GM06990 (cell line): ENCODE measurements at places on chromosomes 1 and 21.

DNA sequence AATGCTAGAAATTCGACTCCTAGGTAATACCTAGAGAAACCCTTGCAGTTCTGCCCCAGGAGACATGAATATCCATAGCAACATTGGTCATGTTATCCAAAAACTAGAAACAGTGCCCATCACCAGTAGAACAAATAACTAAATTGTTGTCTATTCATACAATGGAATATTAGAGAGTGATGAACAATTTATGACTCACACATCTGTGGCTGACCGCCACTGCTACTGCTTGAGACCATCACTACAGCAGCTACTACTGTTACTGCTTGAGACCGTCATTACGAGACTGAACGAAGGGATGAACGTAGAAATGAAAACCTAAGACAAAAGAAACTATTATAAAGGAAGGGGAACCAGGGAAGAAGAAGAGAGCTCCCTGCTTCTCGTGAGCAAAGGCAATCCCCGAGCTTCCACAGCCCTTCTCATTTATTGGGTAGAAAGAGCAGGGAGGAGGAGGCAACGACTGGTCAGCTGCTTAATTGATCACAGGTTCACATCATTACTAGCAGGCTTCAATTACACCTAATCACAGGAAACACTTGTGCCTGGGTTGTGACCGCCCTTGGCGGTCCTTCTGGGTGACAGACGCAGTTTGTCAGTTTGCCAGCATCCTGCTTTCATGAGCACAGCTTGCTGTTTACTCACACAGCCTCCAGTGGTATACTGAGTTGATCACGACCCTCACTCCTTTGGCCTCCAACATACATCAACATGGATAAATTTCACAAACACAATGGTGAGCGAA is 14.1 kb upstream of the PADI4 start:
- DNase-seq = no peak

DNA sequence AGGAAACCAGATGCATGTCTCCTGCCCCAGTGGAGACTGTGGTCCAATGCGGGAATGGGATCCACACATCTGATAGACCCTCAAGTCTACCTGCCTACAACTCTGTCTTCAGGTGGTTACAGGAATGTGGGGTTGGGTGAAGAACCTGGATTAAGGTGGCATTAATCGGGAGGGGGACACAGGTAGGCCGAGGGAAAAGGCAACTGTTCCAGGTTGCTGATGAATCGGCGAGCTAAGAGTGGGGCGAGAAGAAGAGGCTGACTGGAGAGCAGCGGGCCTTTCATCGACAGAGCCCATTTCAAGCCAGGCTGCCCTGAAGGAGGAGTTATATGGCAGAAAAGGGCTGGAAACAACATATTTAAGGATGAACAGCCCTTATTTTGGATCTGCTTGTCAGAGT is 836 bp downstream of the CD2 start:
- DNase-seq = no peak

- no peak for DNase-seq
These were observed 30.2 kb downstream of the RABGAP1L start for GRCh38 chr1:174189428-174190062.

DNA sequence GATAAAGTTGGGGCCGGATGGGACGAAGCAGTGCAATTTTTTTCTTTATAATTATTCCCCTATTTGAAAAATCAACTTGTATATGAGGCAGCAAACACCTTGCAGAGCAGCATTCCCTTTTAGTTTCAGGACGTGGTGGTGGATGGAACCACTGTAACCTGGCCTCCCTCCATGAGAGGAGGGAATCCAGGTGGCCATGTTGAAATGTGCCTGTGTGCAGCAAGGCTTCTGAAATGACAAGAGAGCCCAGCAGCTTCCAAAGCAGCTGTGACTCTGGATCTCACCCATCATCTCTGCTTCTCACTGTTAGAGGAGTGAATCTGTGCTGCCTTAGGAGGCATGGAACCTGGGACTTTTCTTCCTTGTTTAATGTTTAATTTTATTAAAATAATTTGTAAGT is 42.3 kb downstream of the NFIA start:
- no peak for DNase-seq

GRCh38 chr1:235885655-235886262 is 19.1 kb upstream of the LYST start:
- no peak for DNase-seq

DNA sequence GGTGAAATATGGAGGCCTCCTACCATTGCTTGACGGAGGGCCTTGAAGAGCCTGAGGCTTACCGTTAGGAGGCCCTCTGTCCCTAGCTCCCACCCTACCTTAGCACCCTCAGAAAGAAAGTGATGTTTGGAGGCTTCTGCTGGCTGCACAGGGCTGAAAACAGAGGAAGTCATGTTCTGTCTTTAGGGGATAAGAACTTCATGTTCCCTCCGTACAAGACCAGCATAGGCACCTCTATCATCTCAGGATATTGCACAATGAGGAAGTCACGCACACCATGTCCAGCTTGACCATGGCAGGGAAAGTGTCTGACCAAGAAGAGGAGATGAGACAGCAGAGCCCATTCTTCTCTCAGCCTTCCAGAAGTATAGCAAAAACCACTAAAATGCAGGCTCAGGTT is 13.8 kb downstream of the ADORA3 start:
- no peak for DNase-seq

DNA sequence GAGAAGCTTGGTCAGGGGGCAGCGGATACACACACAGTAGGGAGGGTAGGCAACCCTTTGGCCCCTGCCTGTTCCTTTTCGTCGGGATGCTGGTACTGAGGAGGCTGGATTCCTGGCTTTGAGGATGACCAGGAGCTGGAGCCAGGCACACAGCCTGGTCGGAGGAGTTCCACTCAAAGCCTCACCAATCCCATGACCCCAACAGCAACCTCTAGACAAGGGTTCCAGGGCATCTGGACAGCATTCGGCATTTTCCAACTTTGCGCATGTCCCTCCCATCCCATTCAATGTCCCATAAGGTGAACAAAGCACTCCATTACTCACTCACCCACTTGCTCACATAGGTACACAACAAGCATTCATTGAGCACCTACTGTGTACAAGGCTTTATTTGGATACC is 42.6 kb upstream of the HMGB4 start:
- DNase-seq = no peak

DNA sequence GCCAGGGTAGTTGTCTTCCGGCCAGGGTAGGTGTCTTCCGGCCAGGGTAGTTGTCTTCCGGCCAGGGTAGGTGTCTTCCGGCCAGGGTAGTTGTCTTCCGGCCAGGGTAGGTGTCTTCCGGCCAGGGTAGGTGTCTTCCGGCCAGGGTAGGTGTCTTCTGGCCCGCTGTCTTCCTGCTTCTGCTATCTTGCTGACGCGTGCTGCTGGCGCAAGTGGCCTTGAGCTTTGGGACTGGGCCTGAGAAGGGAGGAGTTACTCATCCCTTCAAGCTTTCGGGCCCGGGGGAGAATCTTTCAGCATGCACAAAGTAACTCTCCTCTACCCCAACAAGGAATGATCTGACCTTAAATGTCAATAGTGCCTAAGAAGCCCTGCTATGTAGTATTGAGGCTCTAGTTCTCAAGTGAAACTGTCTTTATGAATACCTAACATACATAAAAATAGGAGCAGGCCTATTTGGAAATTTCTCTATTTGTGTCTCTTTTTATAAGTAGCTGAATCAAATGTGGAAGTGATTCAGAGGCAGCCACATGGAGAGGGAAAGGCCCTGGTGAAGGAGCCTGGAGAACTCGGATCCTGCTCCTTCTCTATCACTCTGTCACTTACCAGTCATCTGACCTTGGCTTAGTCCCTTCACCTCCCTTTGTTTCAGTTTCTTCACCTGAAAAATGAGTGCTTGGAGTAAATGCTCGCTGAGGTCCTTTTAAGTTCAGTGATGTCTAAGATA is 65.6 kb downstream of the RGL1 start:
- no peak for DNase-seq

- no peak for DNase-seq
These were observed 49.0 kb upstream of the ACTRT2 start for GRCh38 chr1:2972011-2972878.

DNA sequence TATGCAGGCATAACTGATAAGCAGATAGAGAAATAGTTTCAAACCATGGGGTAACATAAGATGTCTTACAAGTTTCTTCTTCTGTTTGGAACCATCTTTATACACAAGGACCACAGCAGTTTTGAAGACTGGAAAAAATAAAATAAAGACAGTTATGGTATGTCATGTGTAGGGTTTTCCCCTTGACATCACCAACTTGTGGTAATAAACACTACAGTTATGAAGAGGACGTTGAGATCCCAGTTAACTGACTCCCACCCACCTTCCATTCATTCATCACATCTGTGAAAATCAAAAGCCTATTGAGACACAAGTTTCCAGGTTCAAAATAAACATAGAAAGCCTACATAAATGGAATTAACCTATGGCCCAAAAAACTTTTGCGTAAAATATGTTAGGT is 92.5 kb upstream of the KRTAP19-8 start:
- DNase-seq = no peak

- no peak for DNase-seq
These were observed 41.2 kb upstream of the MAGOH start for GRCh38 chr1:53279296-53280200.

DNA sequence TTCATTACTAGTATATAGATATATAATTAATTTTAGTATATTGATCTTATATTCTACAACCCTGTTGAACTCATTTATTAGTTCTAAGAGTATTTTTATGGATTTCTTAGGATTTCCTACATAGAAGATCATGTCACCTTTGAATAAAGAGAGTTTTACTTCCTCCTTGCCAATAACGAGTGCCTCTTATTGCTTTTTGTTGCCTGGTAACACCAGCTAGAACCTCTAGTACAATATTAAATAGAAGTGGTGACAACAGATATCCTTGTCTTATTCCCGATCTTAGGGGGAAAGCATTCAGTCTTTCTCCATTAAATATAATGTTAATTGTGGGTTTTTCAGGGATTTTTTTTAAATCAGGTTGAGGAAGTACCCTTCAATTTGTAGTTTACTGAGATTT is 40.8 kb downstream of the WNT2B start:
- DNase-seq = no peak
